ENCODE measurements at places on chromosomes 2 and 18. TPM values are rescaled to one million over a fixed set of nuclear protein-coding genes. Genes with fewer than 3 reads are reported as not detected.

GRCh38 chr2:112137516-112138158 is 548 bp upstream of the FBLN7 start:
- peak overlapping the region; percentile 51 for H3K4me3 ChIP-seq
- peaks cover 10% of the 10 kb centered on the region for H3K27me3 ChIP-seq
- H3K27ac ChIP-seq = no peak overlapping the region
- H3K36me3 ChIP-seq = no peaks in the 10 kb centered on the region
- no peaks in the 10 kb centered on the region for H3K4me1 ChIP-seq

DNA sequence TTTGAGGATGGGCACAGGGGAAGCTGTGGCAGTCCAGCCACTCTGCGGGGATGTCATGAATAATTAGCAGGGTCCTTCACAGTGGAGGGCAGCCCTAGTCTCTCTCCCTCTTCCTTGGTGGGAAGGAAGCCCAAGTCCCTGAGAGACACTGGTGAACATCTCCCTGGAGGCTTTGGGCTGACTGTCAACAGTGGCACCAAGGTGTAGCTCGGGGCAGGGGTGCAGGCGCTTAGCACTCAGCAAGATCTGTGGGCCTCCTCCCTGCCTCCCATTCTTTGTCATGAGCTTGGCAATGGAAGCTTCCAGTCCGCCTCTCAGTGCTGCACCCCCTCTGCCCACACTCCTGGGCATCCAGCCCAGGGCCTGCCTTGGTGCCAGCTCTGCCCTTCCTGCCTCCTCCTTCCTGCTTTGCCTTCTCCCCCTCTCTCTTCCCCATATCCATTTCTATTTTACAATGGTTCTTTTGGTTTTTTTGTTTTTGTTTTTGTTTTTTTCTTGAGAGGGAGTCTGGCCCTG is 59.4 kb downstream of the STEAP3 start:
- H3K27me3 ChIP-seq = no peaks in the 10 kb centered on the region
- peaks cover 18% of the 10 kb centered on the region for H3K4me1 ChIP-seq
- H3K36me3 ChIP-seq = no peaks in the 10 kb centered on the region

GRCh38 chr18:58388736-58389135 is 240.2 kb downstream of the ALPK2 start:
- H3K36me3 ChIP-seq = peaks cover 50% of the 10 kb centered on the region
- no peaks in the 10 kb centered on the region for H3K4me1 ChIP-seq
- no peak overlapping the region for H3K4me3 ChIP-seq
- DNase-seq = no peak

GRCh38 chr2:42138163-42139015 is 30.8 kb upstream of the EML4 start:
- no peaks in the 10 kb centered on the region for H3K27me3 ChIP-seq
- DNase-seq = peak; percentile 91
- H3K36me3 ChIP-seq = no peaks in the 10 kb centered on the region
- H3K4me1 ChIP-seq = peaks cover 90% of the 10 kb centered on the region

- H3K36me3 ChIP-seq = peaks cover 15% of the 10 kb centered on the region
- no peak overlapping the region for H3K27ac ChIP-seq
- no peaks in the 10 kb centered on the region for H3K4me1 ChIP-seq
- no peaks in the 10 kb centered on the region for H3K27me3 ChIP-seq
- no peak for DNase-seq
Observed at GRCh38 chr2:223989206-223989855, 32.1 kb downstream of the MRPL44 start.

DNA sequence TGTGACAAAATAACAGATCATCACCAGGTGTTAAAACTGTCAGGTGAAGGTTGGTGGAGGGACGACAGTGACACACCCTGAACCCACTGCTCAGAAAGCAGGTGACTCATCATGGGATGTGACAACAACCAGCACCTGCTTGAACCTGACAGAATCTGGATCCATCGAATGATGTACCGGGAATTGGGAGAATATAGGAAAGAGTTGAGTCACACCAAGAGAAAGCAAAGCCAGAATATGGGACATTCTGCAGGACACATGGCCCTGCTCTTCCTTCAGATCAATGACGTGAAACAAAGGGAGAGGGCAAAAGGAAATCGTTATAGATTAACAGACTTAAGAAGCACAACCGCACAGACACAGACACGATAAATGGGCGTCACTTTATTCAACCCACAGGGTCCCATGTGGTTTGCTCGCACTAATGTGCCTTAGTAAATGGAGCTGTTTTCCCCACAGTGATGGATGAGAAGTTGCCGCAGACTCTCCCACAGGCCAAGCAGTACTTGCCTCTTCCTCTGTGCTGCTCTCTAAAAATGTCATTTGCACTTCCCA is 100.1 kb downstream of the CRACDL start:
- H3K4me1 ChIP-seq = peaks cover 25% of the 10 kb centered on the region
- no peak overlapping the region for H3K4me3 ChIP-seq
- H3K36me3 ChIP-seq = peaks cover 7% of the 10 kb centered on the region

REG1B gene
- not detected for total RNA-seq

HMSD gene
- not detected for total RNA-seq

All from PC-9 (cell line).